Osteoblast (primary cell): ENCODE measurements at places on chromosomes 7 and 10.

- DNase-seq, result no peak
Observed at GRCh38 chr7:50981743-50982142, 199.0 kb upstream of the GRB10 start.

- no peak for DNase-seq
Observed at GRCh38 chr10:3287572-3288445, 115.2 kb upstream of the PITRM1 start.

GRCh38 chr7:140697447-140698143, 1.1 kb downstream of the NDUFB2 start:
- no peak for DNase-seq

- DNase-seq, result no peak
Observed at GRCh38 chr10:10625491-10625890, 392.2 kb upstream of the CELF2 start.

- DNase-seq, result no peak
Observed at GRCh38 chr10:103021150-103021899, 103.2 kb downstream of the CNNM2 start.

- no peak for DNase-seq
Observed at GRCh38 chr7:96997512-96998032, 7.8 kb upstream of the DLX6 start.

DNA sequence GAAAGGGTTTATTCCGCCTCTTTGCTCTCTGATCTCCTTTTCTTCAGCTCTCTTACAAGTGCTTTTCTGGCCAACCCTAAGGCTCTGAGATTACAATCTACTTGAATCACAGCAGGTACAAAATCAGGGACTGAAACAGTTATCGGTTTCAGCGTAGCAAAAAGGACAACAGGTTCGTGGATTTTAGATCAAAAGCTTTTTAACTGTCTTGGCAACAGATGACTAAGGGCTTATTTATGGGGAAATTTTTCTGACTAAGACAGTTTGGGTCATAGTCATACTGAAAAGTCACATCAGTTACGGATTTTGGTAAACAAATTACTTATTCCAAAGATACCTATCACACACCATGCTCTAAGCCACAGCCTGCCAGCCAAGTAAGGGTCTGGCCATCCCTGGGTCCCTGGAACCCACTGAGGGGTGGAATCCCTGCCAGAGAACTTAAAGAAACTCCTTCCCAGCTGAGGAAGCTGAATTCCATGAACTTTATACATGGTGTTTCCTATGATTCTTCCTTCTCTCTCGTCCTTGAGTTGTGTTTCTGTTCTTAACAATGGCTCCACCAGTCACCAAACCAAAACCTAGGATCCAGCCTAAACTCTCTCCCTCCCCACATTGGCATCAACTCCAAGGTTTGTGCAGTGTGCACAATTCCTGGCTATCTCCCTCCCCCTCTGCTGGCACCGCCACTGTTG, 169.3 kb downstream of the FAM107B start:
- DNase-seq, result peak; percentile 86

DNA sequence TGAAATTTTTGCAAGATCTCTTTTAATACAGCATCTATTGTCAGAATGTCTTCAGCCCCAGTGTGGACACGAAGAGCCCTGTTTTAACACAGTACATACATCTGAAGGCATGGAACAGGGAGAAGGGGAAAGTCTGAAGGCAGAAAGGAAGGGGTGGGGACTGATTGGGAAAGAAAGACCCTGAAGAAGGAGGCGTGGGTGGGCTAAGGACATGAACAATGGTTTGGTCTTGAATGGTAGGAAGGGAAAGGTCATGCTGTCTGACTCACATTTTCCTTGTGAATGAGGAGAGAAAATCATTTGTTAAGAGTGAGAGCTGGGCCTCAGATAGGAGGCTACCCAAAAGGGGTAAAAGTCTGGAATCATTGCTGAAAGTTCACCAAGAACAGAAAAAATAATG, 297.1 kb downstream of the GALNT17 start:
- DNase-seq, result no peak

- DNase-seq, result no peak
Observed at GRCh38 chr10:88670497-88670896, 6.3 kb downstream of the LIPF start.

GRCh38 chr7:380139-380485, 90.1 kb downstream of the FOXL3 start:
- peak; percentile 58 for DNase-seq

GRCh38 chr10:110426294-110427181, 71.2 kb upstream of the DUSP5 start:
- peak; percentile 92 for DNase-seq

- no peak for DNase-seq
Observed at GRCh38 chr7:44891791-44892190, 6.5 kb upstream of the PURB start.

DNA sequence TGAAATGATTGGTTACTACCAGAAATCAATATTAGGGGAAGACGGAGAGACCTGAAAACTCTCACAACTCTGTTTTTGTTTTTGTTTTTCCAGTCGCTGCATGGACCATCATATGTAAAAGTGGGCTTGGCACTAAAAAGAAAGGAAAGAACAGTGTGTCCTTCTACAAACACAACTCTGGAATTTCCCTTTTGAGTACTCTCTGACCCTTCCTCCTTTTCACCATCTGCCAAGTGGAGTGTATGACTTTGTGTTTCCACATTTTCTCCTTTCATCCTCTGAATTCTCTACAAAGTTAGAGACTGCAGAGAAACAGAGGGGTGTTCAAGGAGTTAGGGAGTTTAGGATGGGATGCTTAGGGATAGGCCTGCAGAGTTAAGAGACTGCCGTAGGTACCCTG, 92.0 kb downstream of the MDFIC start:
- DNase-seq, result no peak

DNA sequence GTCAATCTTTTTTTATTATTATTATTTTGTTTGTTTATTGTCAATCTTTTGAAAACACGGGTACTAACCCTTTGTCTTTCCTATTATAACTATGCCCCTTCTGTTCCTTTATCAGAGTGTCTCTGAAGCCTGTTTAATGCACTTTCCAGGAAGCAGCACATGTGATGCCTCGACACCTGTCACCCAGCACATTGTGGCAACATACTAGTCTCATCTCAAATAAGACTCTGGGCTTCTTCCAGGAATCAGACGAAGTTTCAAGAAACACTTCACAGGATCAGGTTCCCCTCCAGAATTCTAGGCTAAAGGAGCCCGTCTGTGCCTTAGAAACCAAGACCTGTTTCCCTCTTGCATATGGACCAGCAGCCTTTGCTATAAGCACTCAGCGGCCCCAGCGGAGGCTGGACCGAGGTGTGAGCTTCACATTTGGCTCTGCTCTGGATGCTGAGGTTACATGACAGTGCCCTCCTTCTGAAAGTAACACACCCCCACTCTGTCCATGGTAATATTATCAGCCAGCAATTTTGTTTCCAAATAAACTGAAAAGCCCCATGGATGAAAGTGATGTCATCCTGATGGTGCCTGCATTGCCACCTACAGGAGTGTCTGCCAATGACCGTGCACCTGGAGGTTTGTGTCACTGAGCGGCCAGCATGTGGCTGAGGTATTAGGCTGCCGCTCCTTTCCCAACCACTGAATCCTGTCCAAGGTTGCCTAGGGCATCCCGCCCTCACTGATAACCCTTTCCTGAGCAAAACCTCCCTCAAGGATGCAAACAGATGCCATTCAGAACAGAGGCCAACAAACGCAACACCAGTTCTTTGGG, 38.1 kb downstream of the MKI67 start:
- DNase-seq, result no peak

DNA sequence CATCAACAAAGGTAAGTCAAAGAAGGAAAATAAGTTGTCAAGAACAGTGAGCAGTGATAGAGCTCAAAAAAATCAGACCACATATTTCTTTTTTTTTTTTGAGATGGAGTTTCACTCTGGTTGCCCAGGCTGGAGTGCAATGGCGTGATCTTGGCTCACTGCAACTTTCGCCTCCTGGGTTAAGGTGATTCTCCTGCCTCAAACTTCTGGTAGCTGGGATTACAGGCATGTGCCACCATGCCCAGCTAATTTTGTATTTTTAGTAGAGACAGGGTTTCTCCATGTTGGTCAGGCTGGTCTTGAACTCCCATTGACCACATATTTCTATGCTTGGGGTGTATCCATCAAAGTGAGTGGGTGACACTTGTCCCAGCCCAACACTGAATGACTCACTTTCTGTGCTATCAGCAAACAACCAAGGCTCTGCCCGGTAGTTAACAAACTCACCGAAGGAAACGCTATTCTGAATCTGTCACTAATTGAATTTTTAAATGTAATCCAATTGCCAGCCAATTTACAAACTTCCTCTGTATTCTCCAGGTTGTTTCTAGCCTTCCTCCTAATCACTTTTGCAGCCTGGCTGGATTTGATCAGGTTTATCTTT, 19.6 kb upstream of the SMNDC1 start:
- DNase-seq, result no peak

GRCh38 chr10:1292611-1293031, 236.4 kb downstream of the WDR37 start:
- peak; percentile 65 for DNase-seq

DNA sequence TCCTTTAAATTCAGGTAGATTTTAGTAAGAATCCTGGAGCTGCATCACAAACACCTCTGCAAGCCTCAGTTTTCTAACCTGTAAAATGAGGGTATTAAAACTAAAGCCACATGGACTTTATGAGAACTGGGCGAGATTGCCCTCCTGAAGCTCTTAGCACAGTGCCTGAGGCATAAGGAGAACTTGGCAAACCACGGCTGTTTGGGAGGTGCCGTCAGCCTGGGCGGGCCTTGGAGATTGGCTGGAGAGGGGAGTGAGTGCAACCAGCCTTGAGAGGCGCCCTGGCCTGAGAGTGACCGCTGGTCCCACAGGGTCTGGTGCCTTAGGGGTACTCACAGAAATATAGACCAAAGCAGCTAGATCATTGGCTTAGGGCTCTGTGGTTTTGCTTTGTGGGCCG, 5.4 kb upstream of the TNS3 start:
- DNase-seq, result no peak

DNA sequence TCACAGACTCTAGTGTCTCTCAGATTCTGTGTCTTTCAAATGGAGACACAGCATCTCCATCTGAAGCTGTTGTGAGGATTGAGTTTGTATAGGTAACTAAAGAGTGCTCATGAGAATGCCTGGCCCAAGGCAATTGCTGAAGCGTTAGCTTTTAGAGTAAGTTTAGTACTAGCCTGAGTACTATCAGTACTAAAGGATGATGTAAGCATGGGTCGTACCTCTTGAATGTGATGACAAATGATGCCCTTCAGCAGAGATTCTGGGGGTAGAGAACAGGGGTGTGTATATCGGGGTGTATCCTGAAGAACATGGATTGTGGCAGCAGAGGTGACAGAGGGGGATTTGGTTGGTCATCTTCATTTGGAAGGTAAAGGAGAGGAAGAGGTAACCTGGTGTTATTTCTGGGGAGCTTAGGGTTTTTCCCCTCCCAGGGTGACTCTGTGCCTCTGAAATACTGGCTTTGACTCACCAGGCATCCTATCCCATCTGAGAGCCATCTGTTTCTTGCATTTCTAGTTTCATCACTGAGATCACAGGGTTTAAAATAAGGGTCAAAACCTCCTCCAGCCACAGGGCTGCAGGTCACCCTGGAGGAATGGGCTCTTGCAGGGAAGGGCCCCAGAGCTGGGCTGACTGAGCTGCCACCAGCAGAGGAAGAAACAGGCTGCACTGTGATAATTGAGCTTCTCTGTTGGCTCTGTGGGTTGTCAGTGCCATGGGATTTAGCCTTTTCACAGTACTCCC, 756.0 kb downstream of the KCNMA1 start:
- DNase-seq, result peak; percentile 47

DNA sequence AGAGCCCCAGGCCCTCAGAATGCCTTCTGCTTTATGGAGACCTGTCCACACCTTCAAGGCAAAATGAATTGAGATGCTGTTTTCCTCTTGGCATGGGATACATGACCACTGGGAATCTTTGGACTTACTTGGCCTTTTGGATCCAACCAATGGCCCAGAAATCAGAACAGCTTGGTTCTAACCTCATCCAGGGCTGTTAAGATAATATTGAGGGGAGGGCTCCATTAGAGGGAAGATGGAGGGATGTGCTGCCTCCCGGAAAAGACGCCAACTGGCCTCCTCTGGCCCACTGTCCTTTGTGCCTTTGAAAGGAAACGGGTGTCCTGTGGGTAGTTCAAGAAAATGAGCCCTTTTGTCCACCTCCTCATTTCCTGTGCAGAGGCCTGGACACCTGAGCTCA, 530.9 kb downstream of the KCNMA1 start:
- no peak for DNase-seq

DNA sequence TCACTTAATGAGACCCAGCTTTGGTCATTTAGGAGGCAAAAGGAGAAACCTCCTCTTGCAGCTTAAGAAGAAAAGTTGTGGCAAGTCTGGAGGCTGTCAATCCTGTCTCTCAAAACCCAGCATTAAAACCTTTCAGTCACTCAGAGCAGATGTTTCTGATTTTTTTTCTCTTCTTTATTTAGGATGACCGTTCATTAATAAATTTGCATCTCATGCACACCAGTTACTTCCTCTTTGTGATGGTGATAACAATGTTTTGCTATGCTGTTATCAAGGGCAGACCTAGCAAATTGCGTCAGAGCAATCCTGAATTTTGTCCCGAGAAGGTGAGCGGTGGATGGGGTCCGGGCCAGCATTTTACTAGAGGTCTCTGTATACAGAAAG, 32.0 kb downstream of the TMEM248 start:
- DNase-seq, result no peak

DNA sequence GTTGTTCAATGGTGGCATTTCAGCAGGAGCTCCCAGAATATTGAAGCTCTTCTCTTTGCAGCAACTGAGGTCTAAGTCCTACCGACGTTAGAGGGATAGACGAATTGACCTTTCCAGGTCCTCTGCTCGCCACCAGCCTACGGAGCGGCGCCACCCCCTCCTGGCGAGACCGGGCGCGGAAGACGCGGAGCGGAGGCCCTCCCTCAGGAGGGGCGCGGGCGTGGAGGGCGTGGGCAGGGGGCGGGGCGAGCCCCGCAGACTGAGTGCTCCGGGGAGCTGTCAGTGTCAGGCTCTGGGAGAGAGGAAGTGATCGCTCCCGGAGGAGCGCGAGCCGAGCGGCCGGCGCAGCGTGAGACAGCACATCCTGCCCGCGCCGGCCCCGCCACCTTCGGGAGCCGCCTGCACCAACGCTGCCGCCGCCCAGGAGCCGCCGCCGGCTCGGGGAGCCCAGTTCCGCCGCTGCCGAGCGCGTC, at the start of gene DYNC1I1:
Gene DYNC1I1 (plus strand): TSS at position 257 of the 473 bp plus-strand sequence. CDS start 32,176 bp downstream, outside the sequence.
- peak; percentile 95 for DNase-seq

DNA sequence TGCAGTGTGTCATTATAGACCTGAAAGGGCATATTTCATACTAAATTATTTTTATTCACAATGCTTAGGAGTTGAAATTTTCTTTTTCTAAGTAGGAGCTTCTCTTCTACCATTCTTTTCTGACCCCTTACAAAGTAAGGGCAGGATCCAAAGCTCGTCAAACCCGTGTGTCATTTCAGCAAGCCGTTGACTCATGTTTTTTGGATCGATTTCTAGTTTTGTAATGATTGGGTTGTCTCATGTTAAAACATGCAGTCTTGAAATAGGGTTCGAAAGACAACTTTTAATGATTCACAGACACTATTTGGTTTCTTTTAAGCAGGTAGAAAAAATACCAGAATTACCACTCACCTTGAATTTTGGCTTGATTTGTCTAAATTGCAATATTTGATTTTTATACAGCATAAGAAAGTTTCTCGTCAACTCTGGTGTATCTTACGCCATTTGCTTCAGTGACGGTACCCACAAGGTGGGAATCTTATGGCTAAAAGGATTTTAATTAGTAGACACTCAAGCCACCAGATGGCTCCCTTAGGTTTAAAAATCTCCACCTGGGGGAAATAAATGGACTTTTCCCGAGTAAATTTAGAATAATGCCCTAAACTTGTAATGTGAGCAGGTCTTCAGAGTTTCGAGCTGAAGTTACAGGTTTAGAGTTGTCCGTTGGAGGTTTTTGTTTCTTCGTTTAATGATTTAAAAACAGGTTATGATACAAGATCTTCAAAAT, 283.4 kb downstream of the CCDC3 start:
- DNase-seq, result no peak

- peak; percentile 72 for DNase-seq
Observed at GRCh38 chr7:142357953-142358520, 100.2 kb upstream of the PRSS58 start.
